ENCODE measurements at places on chromosomes 3 and 15.

DNA sequence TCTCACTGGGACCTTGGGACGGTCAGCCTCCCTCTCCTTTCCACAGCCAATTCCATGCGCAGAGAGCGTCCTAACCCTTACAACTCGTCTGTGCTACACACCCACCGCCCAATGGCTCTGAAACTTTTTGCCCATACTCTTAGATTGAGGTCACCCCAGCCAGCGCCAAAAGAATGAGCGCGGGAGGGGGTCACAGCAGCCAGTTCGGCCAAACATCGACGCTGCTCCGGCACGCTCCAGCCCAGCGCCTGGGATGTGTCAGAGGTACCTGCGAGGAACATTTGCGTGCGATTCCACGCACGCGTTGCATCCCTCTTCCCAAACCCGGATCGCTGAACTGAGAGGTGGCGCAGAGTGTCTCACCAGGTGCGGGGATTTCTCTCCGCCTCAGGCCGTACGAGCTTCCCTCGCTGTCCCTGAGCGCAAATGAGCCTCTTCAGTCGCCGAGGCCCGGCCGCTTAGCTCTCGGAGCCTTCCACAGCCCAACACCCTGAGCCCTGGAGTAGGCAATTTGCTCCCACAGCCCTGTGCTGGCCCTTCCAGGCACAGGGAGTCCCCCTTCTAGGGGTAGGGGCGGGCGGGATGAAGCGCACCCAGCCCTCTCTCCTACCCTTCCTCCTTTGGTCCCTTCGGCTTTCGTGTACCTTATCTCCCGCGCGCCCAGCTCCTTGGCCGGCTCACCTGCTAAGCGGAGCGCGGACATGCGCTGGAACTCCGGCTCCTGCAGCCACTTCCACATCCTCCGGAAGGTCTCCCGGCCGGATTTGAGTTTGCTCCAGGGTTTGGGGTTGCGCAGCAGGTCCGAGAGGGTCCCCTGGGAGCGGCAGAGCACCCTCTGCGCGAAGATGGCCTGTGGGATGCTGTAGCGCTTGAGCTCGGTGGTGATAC is 1.8 kb downstream of the ONECUT1 start:
- DNase-seq = no peak

- no peak for DNase-seq
Measured at GRCh38 chr15:100033140-100033857, 300.1 kb upstream of the LYSMD4 start.

GRCh38 chr3:196948442-196949284 is 6.3 kb upstream of the NCBP2 start:
- no peak for DNase-seq

DNA sequence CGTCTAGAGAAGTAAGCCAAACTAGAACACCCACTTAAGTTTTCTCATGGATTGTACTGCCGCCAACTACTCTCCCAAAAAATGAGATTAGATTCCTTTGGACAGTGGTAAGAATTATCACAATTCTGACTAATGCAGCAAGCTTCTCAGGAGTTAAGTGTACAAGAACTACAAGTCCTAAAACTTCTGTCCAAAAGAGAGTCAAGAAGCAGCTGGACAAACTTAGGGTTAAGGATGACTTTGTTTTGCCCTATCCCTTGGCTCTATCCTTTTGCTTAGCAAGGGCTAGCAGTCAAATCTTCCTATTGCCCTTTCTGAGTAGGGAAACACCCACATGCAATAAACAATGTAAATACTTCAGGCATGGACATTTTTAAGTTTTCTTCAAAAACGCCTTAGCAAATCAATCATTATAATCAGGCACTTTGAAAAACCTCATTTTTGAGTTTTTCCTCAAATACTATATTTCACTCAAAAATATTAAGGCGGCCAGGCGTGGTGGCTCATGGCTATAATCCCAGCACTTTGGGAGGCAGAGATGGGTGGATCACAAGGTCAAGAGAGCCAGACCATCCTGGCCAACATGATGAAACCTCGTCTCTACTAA is 19.5 kb downstream of the RAF1 start:
- no peak for DNase-seq

DNA sequence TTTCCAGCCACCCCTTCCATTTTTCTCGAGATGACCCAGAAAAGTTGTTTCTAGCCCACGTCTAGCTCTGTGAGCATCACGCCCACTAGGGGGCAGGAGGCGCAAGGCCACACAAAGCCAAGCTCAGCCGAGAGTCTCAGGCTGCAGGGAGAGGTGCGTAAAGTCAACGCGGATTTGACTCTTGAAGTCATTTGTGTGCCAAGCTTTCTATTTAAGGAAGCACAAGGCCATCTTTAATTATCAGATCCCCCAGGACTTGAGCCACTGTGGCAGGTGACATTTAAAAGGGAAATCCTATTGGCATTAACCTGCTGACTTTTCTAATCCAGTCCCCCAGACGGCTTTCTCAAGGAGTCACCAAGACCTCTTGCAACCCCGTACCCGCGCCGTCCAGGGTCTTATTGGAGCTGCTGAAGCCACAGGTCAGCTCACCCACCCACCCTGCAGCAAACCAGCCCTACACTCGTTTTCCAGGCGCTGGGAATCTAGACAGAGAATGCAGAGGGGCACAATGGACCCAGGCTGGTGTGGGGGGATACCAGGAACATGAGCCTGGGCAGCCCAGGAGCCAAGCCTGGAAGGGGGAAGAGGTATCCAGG is 62.1 kb downstream of the CAPN7 start:
- DNase-seq = peak; percentile 87

- no peak for DNase-seq
Measured at GRCh38 chr3:27528791-27529190, 44.6 kb upstream of the SLC4A7 start.

DNA sequence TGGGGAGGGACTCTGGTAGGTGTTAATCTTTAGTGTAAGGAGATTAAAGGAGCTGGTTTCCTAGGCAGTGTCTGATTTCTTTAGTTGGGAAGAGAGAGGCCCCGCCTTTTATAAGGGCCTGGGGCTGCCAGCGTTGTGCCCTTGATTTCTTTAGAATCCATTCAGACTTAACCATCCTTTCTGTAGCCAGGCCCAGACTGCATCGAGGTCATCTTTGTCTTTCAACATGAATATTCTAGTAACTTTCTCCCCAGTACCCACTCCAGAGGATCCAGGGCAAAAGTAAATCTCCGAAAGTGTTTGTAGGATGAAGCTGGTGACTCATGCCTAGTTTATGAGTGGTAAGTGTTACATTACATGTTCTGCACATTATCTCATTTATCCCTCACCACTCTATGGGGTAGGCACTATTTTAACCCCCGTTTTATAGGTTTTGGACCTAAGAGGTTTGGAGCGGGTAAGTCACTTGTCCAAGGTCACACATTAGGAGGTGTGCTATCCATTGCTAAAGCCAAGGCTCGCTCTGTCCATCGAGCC is 11.8 kb upstream of the USP3 start:
- DNase-seq = no peak

- DNase-seq = no peak
Measured at GRCh38 chr3:117550766-117551165, 841.2 kb downstream of the TUSC7 start.

- no peak for DNase-seq
Measured at GRCh38 chr3:124281453-124282316, 289.8 kb upstream of the ROPN1 start.

Measured in CD4-positive, alpha-beta T cell treated with Interleukin-21 for 1 hour (primary cell).